Left ventricle myocardium inferior (tissue), 1 donor: ENCODE measurements at places on chromosomes 12 and 14. TPM values are rescaled to one million over a fixed set of nuclear protein-coding genes. Genes with fewer than 3 reads are reported as not detected.

The PROX2 gene
- not detected for total RNA-seq

The VRTN gene
- not detected for total RNA-seq

The KRT3 gene
- total RNA-seq, result not detected

The SP7 gene
- not detected for total RNA-seq

The MYO1A gene
- total RNA-seq, result not detected

The KIF26A gene
- total RNA-seq, result 6.5 TPM

The EFS gene
- 3.6 TPM for total RNA-seq

The TAS2R14 gene
- total RNA-seq, result 0.58 TPM

The CAPZA3 gene
- total RNA-seq, result not detected

The PRKD1 gene
- 3.1 TPM for total RNA-seq

The KCNMB4 gene
- total RNA-seq, result 1.4 TPM

The MMP14 gene
- 22.1 TPM for total RNA-seq

The NOXRED1 gene
- 0.14 TPM for total RNA-seq

The OR4E2 gene
- not detected for total RNA-seq

The GALNT4 gene
- 2.1 TPM for total RNA-seq

The RNASE7 gene
- not detected for total RNA-seq

- DNase-seq, result peak; percentile 31
Observed at GRCh38 chr12:16573398-16574077, 32.4 kb downstream of the LMO3 start.

DNA sequence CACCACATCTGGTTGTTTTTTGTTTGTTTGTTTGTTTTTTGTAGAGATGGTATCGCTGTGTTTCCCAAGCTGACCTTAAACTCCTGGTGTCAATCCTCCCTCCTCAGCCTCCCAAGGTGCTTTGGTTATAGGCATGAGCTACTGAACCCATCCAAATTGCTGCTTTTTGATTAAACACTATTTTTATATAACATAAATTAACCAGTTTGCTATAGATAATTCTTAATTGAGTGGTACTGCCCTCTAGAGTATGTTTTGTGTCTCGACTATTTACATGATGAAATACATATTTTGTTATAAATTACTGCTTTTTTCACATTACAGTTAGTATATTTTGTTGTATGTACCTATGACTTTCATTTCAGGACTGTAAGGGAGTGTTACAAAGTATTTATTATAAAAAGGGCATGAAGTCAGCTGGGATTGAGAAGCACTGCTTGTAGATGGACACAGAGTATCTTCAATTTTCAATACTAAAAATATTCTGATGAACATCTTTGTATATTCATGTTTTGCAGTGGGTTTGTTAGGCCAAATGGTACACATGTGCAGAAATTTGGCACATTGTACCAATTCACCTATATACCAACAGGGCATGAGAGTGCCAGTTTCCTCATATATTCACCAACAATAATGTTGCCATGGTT lies 14.9 kb upstream of the SCAF11 start:
- no peak for DNase-seq

- no peak for DNase-seq
Observed at GRCh38 chr14:93092606-93093556, 22.8 kb downstream of the ITPK1 start.

DNA sequence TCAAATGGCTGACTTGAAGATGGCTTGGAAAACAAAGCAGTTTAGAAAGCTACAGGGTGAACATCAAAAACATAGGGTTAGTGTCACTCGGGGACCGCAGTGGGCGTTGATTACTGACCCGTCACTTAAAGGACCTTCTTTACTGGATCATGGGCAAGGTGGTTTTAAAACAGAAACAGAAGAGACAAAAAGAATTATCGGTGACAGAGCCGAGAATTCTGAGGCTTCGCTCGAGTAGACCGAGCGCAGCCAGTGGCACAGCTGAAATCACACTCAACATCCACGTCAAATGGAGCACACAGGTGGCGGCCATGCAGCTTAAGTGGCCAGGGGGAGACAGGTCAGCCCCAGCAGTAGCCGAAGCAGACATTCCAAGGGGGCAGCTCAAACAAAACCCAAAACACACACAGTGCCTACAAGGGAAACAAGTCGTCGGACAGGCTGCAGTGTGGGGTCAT lies 17.3 kb downstream of the SNRNP35 start:
- no peak for DNase-seq

DNA sequence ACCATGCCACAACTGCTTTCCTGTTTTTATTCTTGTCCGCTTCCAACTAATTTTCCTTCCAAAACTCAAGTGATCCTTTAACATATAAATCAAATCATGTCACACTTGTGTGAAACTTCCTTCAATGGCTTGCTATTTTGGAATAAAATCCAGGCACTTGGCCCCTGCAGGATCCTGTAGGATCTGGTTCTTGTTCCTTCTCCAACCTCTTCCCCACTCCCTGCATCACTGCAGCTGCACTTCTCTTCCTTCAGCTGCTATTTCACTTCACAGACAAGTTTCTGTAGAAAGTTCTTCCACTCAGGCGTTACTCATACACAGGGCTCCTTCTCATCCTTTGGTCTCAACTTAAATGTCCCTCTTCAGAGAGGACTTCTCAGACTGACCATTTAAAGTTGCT lies 239.7 kb upstream of the BTG1 start:
- DNase-seq, result no peak

DNA sequence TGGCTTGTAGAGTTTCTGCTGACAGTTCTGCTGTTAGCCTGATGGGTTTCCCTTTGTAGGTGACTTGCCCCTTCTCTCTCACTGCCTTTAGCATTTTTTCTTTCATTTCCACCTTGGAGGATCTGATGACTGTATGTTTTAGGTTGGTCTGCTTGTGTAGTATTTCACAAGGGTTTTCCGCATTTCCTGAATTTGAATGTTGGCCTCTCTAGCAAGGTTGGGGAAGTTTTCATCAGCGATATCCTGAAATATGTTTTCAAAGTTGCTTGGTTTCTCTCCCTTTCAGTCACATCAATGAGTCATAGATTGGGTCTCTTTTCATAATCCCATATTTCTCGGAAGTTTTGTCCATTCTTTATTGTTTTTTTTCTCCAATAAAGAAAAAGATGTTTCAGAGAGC lies 11.4 kb downstream of the NOPCHAP1 start:
- no peak for DNase-seq

DNA sequence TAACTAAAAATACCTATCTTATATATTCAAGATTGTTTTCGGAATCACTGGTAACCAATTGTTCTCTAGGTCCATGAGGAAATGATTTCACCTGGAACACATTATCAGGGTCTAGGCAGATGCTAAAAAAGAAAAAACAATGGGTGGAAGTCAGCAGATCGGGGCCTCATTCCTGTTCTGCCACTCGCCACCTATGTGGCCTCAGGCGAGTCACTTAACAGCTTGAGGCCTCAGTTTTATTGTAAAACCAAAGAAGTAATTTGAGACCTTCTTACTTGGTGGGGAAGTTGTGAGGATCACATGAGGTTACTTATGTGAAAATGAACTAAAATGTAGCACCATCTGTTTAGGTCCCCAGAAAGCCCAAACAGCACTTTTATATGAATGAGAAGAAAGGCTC lies 6.2 kb upstream of the RNASE10 start:
- no peak for DNase-seq

- no peak for DNase-seq
Observed at GRCh38 chr14:20499881-20500280, 5.5 kb upstream of the RNASE10 start.

- DNase-seq, result no peak
Observed at GRCh38 chr12:88932457-88932856, 352.2 kb upstream of the KITLG start.

DNA sequence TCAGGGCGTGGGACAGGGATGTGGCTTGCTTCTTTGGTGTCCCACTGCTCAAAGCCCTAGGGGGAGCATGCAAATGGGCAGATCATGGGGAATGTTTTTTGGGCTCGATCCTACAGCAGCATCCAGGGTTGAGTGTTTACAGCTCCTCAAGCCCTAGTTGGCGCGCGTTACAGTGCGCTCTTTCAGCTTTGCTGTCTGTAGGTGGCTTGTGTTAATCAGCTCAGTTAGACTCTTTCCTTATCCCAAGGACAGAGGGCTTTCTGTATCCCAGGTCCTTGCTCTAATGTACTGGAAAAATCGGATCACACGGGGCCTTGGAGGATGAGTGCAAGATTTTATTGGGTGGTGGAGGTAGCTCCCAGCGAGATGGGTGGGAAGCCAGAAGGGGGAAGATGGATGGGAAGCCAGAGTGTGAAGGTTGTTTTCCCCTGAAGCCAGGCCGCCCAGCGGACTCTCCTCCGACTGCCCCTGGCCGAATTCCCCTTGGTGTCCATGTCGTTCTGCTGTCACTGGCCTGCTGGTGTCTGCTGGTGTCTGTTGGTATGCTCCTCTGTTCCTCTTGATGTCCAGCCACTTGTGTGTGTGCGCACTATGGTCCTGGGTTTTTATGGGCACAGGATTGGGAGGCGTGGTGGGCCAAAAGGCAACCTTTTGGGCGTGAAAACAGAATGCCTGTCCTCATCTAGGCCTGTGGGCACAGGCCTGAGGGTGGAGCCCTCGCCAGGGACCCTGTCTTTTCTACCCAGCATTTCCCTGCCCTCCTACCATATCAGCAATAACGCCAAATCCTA lies 10.7 kb upstream of the TXNRD1 start:
- no peak for DNase-seq

DNA sequence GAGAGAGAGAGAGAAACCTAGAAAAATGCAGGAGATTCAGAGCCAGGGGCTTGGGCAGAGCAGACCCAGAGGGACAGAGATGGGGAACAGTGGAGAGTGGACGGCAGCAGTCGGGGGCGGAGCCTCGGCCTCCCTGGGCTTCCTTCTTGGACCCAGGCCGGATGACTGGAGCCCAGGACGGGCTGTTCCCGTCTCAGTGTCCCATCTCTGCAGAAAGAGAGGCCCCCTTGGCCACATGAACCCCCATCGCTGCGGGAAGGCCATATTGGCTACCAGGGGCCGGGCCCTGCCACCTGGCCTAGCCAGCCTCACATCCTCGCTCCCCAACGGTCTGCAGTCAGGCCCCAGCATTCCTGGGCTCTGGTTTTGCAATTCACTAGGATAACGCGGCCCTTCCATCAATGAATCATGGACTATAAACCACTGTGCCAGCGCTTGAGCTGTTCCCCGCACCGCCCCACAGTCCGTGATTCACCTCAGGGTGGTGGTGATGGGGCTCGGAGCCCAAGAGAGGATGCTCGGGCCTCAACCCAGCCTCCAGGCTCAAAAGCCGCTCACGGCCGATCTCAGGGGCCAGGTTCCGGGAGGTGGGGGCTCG lies 116.5 kb downstream of the RFLNA start:
- no peak for DNase-seq

DNA sequence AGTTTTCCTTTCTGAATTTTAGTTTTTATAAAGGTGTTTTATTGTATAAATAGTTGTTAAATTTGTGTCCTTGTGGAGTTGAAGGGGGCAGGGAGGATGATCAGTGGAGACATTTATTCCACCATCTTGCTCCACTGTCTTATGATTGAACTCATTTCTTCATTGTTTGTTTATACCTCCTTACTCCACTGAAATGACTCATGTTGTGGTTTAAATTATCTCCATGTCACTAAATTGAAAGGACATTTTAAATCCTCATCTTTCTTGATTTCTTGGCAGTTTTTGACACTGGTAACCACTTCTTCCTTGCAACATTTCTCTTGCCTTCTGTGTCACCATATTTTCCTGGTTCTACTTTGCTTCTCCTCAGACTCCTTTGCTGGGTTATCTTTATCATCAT lies 23.6 kb upstream of the FERMT2 start:
- no peak for DNase-seq

DNA sequence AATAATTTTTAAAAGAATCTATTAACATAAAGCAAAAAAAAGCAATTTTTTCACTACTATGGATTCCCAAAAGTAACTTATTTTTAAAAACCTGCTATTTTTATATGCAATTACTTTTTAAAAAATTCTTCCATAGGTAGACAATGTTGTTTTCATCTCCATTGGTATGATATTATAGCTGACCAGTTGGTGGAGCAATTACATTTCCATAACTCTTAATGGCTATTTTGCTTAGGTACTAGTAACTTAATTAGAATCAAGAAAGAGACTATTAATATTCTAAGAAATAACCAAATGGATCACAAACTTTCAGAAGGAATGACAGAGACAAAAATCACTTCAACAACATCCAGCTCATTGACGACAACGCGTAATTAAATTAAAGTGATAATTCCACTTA lies 64.7 kb upstream of the PTCSC3 start:
- no peak for DNase-seq

DNA sequence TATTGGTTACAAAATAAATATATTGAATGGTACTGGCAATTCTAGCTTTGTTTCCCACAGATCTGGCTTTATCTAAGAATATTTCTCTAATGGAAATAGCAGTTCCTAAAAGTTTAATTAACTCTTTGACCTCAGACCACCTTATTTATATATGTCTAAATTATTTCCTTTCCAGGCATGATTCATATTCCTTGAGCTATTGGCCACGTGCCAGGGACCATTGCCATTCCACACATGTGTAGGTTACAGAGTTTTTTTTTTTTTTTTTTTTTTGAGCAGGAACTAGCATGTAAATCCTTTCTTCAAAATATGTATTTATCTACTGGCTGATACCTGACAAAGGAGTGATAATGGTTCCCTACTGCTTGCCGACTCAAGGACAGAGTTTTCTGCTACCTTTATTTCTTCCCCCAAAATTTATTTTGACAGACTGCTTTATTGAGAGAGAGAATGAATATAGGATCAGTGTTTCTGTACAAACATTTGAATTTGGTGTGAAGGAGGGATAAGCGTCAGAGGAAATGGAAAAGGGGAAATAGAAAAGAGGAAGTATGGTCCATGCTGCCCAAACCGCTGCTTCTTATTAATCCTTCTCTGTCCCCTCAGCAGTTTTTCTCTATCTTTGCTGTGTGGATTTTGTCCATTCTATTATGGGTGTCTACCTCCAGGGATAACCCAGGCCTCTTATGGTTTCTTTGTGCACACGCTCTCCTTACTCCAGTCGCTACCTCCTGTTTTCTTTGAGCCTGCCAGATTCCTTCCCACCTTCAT lies 36.4 kb downstream of the PDE3A start:
- DNase-seq, result peak; percentile 15

DNA sequence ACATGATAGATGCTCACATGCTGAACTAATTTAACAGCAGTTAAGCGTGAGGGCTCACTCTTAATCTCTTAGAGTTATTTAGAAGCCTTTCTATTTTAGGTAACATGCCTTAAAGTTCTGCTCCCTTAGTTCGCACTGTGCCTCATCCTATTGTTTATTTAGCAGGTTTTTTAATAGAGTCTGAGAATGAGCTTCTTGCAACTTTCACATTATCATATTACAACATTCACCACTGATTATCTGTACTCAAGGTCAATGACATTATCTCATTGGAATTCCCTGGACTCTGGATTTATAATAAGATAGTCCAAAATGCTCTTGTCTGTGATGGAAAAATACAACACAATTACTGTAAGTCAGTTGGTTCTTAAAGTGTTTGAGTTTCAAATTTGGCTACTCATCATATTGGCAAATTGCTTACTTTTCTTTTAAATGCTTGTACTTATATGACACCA lies 183.6 kb upstream of the SLC38A2 start:
- no peak for DNase-seq

DNA sequence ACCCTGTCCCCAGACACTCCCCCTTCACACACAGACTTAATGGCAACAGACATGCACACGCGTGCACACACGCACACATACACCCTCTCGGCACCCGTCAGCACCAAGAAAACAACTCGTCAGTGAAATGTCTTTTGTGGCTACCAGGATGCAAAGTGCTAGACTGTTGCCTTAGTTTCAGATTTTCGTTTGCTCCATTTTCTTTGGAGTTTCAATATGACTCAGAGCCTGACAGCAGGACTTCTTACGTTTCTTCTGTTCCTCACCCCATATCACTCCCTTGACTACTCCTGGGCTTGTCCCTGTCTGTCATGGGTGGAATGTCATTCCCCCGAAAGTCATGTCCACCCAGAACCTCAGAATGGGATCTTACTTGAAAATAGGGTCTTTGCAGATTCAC lies 182.9 kb downstream of the GLT1D1 start:
- no peak for DNase-seq
